Fibroblast of villous mesenchyme (primary cell): ENCODE measurements at places on chromosomes 1 and 21. TPM values are rescaled to one million over a fixed set of nuclear protein-coding genes. Genes with fewer than 3 reads are reported as not detected.

GRCh38 chr1:156858959-156859522 lies at the start of gene INSRR:
Gene INSRR (minus strand): TSS chr1:156859117. CDS start chr1:156858621, 496 bp downstream.
- peak; percentile 17 for DNase-seq

- peak; percentile 36 for DNase-seq
Measured at GRCh38 chr21:45541221-45542039, 810 bp downstream of the SLC19A1 start.

Gene ACTL8
- not detected in 2 replicates for total RNA-seq

DNA sequence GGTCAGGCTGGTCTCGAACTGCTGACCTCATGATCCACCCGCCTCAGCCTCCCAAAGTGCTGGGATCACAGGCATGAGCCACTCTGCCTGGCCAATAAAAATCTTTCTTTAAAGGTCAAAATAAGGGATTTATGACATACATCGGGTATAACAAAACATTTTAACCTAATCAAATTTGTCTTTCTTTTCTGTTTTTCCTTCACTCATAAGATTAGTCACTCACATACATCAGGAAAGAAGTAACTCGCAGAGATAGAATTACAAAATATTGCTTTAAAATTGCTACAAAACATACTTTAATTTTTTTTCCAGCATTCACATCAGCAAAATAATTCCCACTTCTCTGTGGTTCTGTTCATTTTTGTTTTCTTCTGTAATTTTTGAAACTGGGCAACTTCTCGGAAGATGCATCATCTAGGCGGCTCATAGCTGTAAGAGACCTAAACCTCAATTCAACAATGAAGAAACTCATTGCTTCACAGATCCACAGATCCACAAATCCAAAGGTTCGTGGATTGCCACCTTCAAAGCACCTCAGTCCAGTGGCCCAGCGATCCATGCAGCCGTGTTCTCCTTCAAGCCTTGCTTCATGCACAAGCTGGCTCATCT lies 39.7 kb downstream of the NEK2 start:
- DNase-seq, result no peak

DNA sequence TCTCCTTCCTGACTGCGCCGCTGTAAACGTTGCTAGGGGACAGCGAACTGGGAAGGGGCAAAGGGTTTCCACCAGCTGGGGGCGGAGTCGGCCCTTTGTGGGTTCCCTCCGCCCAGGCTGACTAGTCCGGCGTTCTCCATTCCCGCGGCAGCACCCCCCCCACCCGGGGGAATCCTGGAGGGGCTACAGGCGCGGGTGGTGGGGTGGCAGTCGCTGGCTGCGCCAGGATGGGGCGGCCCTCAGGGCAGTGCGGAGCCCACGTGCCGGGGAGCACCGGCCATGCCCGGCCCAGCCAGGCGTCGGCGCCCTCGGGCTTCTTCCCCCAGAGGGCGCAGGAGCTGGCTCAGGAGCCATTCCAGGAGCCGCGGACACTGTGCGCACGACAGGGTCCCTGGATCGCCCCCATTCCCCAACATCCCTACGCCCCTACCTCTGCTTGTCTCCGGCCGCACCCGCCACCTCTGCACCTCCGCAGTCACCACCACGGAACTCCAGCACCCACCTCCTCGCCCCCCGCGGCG lies 476 bp downstream of the BATF3 start:
- DNase-seq, result peak; percentile 26

Gene PKP1
- under 0.01 TPM in 1 of 2 replicates, not detected in the other for total RNA-seq

- DNase-seq, result no peak
Measured at GRCh38 chr21:44301141-44301540, 1.3 kb downstream of the PFKL start.

Gene DNM3
- total RNA-seq, result 1.9 and 2.2 TPM in 2 replicates

- no peak for DNase-seq
Measured at GRCh38 chr1:66769512-66770229, 17.4 kb downstream of the DYNLT5 start.

GRCh38 chr21:45457161-45457831 lies 52.3 kb downstream of the COL18A1 start:
- DNase-seq, result no peak

- DNase-seq, result peak; percentile 64
Measured at GRCh38 chr1:26787381-26787705, 407 bp upstream of the PIGV start.

Gene TRPM2
- under 0.01 and 0.32 TPM in 2 replicates for total RNA-seq

Gene UBXN11
- total RNA-seq, result 2.9 and 5.6 TPM in 2 replicates

GRCh38 chr1:9767964-9768668 lies 55.6 kb downstream of the CLSTN1 start:
- DNase-seq, result no peak

GRCh38 chr1:185849014-185849413 lies 114.8 kb downstream of the HMCN1 start:
- no peak for DNase-seq

DNA sequence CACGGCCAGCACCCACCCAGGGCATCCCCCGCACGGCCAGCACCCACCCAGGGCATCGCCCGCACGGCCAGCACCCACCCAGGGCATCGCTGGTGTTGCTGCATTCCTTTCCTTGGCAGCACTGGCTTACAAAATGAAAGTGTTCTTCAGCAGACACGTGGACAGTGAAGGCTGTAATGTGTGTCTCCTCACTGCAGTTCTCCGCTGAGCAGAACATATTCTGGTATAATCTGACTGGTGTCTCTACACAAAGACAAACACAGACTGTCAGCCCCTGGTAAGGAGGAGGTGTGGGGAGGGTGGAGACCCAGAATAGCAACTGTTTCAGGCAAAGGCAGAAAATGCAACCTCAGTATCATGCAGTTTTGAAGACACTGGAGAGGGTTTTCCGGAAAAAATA lies 7.3 kb downstream of the LYPD8 start:
- DNase-seq, result no peak

GRCh38 chr1:207902566-207902965 lies 8.4 kb downstream of the CD34 start:
- no peak for DNase-seq

- DNase-seq, result no peak
Measured at GRCh38 chr21:14080040-14080763, 130.6 kb downstream of the LIPI start.

GRCh38 chr1:228003461-228004330 lies 3.1 kb upstream of the WNT3A start:
- DNase-seq, result no peak

Gene C8B
- total RNA-seq, result not detected in 2 replicates

GRCh38 chr1:25064465-25065240 lies 134.6 kb upstream of the RUNX3 start:
- DNase-seq, result no peak

- DNase-seq, result peak; percentile 57
Measured at GRCh38 chr1:55519937-55520683, 304.9 kb upstream of the USP24 start.

DNA sequence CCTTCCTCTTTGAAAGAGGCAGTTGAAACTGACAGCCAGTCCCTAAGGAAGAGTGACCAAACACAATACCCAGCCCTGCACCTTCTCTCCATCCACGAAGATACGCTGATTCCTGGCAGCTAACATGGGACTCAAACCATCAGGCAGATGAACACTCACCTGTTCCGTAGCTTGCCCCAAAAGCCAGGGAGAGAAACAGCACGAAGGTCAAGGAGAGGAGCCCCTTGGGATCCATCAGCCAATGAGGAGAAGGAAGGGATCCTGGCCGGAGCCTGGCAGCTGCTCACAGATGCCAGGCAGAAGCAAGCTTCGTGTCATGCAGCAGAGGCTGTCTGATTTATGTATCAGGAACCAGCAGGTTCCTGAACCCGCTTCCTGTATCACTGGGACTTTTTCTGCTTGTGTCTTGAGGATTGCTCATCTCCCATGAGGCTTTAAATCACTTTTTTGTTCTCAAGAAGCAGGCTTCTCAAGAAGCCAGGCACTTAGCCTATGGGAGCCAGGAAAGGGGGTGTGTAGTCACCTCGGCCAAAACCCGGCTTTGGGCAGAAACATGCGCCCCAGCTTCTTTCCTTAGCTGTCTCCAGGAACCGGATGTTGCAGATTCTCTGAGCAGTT lies at the start of gene SLAMF1:
SLAMF1 (minus strand) TSS at position 334 of the 618 bp plus-strand sequence; CDS start at position 235, 99 bp downstream.
- DNase-seq, result no peak

- peak; percentile 93 for DNase-seq
Measured at GRCh38 chr1:204072931-204073836, at the start of gene SOX13. Gene SOX13 (plus strand): TSS chr1:204073115. CDS start chr1:204112916, 39,801 bp downstream.

DNA sequence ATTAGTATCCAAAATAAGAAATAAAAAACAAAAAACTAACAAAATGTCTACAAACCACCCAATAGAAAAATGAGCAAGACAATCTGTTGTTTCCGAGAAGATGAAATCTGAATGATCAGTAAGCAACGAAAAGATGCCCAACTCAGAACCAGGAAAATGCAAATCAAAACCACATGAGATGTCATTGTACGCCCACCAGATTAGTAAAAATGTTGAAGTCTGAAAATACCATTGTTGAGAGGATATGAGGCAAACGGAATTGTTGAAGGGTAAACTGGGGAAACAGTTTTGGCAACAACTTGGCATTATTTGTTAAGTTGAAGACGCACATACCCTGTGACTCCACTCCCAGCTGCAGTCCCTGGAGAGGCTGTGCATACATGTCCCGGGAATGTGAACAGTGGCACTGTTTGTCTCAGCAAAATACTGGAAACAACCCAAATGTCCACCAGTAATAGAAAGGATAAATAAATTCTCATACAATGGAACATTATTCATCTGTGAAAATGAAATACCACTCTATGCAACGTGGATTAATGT lies 10.6 kb downstream of the ZBTB17 start:
- peak; percentile 57 for DNase-seq
